ENCODE measurements at places on chromosomes 2 and 18. TPM values are rescaled to one million over a fixed set of nuclear protein-coding genes. Genes with fewer than 3 reads are reported as not detected.

RHBDD1 gene
- 14.9 TPM for total RNA-seq

FLACC1 gene
- 1.3 TPM for total RNA-seq

C2orf74 gene
- 22.4 TPM for total RNA-seq

NYAP2 gene
- total RNA-seq = under 0.01 TPM

MYO1B gene
- 36.5 TPM for total RNA-seq

RNF144A gene
- 27.3 TPM for total RNA-seq

ACYP2 gene
- 25.1 TPM for total RNA-seq

RGPD3 gene
- 0.30 TPM for total RNA-seq

KIAA1328 gene
- 28.4 TPM for total RNA-seq

Data from tibial nerve (tissue), 4 donors.